IPS DF 19.7 (cell line): ENCODE measurements at places on chromosomes 1 and 21.

DNA sequence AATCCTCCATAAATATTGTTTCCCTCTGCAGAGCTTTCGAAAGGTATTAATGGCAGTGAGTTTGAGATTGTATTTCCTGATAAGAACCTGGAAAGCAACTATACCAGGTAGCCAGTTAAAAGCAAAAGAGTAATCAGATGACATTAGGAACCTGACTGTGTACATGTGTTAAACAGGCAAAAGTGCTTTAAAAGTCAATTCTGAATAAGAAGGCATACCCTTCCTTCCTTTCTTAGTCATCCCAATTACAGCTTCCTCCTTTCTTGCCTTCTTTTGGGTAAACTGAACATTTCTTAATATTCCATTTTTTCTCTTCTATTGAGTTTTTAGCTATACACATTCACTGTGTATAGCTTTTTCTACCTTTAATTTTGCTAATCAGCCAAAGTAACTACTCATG, 144.7 kb downstream of the ZNF281 start:
- DNase-seq: no peak

- DNase-seq: no peak
Measured at GRCh38 chr1:181087400-181087901, 1.0 kb upstream of the IER5 start.

DNA sequence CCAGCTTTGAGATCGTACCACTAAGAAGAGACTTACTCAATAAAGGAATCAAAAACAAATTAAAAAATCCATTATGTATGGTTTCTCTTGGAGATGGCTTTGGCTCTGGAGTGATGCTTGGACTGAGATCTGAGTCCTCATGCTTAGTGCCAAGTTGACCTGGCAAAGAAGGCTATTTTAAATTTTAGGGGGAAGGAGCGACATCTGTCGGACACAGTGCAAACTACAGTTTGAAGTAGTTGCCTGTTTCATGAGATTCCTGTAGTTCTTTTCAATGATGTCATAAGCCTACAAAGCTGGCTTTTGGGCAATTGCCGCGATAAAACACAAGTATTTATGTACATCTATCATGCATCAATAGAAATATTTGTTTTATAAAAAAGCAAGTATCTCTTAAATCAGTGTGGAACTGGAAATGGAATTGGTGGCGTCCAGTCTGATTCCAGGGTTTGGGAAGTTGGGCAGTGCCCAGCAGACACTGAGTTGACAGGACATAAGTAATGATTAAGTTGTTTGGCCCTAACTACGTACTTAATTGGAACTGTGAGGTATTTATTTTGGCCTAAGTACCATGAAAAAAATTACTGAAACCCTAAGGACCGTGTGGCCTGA, 50.0 kb downstream of the TBCE start:
- no peak for DNase-seq

DNA sequence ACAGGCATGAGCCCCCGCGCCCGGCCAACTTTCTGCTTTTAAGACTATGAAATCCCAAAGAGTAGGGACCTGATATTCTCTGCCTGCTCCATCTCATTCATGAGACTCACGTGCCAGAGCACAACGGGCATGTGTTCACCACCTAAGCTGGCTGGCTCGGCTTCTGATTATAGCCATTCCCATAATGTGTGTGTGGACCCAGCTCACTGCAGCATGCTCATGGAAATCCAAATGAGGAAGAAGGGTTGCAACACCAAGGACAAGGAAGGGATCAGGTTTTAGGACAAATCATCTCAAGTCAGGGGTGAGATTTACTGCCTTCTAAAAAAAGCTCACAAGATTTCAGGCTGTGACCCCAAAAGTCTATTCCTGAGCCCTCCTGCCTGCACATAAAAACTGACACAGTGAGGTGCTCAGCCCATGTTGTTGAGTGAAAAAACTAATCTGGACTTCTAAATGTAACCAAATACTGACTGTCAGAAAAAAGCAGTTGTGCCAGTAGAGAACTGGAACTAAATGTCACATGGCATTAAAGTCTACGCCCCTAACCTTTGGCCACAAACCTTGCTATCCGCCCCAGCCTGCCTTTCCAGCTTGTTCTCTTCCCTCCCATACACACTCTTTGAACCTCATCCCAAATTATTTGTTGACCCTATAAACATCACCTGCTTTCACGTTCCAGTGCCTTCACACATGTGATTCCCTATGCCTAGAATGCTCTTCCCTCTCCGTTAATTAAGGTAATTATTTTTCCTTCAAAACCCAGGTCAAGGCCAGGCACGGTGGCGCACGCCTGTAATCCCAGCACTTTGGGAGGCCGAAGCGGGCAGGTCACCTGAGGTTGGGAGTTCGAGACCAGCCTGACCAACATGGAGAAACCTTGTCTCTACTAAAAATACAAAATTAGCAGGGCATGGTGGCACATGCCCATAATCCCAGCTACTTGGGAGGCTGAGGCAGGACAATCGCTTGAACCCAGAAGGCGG, 9.1 kb upstream of the COA7 start:
- DNase-seq: no peak

DNA sequence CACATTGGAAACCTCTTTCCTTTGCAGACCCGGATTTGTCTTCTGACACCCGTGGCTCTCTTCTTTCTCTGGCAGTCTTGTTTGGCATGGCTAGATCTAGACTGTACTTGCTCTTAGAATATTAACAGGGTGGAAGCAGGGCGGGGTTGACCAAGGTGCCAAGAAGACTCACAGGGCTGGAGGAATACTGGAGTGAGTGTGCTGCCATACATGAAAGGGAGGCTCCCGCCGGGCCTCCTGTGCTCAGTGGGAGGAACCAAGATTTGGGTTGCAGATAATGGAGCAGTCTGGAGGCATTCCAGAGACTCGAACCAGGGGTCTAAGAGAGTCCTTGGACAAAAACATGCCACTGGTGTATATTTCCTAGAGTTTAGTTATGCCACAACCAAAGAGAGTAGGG, 27.6 kb upstream of the SNX27 start:
- DNase-seq: no peak

- no peak for DNase-seq
Measured at GRCh38 chr1:240152611-240153297, 61.1 kb downstream of the FMN2 start.

GRCh38 chr1:44717653-44718052, 13.3 kb downstream of the RNU5D-1 start:
- DNase-seq: no peak

DNA sequence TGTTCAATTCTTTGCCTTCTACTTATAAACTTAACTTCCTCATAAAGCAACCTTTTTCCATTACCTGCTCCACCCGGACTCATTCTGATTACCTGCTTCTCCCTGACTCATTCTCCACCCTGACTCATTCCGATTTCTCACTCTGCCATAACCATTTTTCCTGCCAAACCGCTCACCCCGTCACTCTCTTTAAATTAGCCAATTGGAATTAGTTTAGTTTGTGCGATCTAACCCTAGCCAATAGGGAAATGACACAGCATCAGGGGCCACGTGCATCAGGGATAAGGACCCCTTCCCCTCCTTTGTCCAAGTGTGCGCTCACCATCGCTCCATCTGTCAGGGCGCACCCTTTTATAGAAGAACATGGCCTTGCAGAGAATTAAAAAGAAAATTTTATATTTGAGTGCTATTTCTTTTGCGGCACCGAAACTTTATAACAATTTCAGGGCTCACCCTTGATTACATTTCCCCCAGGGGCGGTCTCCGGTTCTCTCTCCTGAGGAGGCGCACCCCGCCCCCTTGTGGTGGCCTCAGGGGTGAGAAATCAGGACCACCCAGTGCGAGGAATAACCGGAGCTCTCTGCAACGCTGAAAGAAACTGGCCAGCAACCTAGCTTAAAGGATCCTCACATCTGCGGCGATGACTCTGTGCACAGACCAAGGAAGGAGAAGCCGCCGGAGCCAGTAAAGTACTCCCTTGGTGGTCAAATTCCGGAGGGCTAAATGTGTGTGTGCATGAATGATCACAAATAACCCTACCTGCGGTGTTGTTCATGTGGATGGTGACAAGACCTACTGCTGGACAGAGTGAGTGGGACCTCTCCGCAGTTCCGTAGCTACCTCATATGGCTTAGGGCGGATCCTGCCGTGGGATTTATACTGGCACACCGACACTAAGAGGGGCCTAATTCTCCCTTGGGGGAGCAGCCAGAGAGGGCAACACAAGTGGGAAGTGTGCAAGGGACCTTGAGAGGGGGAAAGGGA, 30.3 kb upstream of the CBR3 start:
- DNase-seq: peak; percentile 52

DNA sequence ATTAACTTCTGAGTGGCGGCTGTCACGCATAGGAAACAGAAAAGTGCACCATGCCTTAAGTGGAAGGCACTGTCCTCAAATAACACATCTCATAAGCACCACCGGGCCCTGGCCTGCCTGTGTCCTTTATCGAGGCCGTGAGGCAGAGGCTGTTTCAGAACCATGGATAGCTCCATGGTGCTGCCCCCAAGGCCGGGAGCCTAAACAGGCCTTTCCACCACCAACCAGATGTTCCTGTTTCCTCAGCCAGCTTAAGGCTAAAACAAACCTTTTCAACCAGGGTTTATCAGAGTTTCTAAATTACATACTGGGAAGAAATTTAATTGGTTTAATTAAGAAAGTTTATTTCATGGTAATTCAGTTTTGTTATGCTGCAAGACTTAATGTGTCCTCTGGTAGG, 114.4 kb downstream of the DMRTA2 start:
- peak; percentile 28 for DNase-seq

GRCh38 chr1:68384872-68385411, 64.8 kb downstream of the RPE65 start:
- no peak for DNase-seq

DNA sequence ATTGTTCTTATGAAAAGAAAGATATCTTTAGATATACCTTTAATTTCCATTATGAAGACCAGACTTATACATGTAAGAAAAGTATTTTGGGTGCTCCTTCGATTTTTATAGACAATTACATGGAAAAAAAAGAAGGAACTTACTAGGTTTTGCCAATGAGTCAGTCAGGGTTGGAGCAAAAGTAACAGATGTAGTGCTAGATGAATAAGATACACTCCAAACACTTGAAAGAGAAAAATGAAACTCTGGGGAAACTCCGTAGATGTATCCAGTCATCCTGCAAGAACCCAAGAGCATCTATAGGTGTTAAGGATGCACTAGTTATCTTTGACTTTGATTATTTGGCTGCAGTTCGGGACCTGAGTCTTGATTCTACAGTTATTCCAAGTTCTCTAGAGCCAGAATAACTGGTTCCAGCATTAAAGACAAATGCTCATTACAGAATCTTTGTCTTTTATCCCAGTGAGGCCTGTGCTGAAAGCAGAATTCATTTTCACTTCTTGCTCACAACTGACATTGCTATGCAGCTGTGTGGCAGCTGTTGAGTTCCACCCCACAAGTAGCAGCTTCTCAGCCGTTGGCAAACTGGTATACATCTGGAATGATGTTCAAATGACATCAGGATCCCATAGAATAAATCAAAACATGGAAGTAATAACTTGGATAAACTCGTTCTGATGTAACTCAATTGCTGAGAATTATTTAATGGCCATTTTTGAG, 326.1 kb downstream of the ASTN1 start:
- no peak for DNase-seq
